Stimulated activated CD8-positive, alpha-beta memory T cell treated with anti-CD3 and anti-CD28 coated beads, Interleukin-7, amount 100 ng/mL, for 48 hours (primary cell): ENCODE measurements at places on chromosomes 6 and 20.

GRCh38 chr20:51371720-51372119, 170.8 kb downstream of the NFATC2 start:
- no peak for DNase-seq

DNA sequence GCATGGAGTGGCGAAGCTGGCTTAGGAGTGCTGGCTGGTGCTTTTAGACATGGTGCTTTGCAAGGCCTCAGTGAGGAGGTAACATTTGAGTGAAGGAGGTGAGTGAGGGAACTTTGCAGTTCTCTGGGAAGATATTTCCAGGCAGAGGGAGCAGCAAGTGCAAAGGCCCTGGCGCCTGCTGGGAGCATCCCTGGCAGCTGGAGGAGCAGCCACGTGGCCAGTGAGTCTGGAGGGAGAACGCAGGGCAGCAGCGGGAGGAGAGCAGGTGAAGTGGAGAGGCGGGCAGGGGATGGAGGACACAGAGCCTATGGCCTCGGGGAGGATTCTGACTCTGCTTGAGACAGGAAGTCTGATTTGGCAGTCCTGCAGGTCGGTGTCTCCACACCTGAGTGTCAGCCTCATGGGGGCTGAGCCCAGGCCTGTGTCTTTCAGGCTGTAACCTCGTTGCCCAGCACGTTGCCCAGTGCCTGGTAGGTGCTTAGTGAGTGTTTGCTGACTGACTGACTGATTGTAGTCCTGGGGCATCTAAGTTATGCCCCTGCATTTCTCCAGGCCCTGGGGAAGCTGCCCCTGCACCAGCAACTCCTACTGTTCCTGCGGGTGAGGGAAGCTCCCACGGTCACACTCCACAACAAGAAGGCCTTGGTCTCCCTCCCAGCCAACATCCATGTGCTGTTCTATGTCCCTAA, 11.0 kb upstream of the BPIFB4 start:
- no peak for DNase-seq

GRCh38 chr6:145009711-145010110, 724.6 kb downstream of the UTRN start:
- DNase-seq, result no peak

- no peak for DNase-seq
These were observed 191.5 kb upstream of the RSPO3 start for GRCh38 chr6:126926926-126927325.

DNA sequence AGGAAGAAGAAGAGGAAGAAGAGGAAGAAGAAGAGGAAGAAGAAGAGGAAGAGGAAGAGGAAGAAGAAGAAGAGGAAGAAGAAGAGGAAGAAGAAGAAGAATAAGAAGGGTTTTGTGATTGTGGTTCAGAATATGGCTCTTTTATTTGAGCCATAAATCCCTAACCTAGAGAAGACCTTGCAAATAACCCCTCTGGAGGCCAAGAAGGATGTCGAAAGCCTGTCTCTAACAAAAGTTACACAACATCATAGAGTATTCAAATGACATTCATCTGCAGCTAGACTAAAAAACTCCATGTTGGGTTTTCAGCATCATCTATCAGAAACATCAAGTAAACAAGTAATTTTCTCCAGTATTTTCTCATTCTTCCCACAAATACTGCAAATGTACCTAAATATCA, 100.9 kb downstream of the RNASET2 start:
- DNase-seq, result no peak

DNA sequence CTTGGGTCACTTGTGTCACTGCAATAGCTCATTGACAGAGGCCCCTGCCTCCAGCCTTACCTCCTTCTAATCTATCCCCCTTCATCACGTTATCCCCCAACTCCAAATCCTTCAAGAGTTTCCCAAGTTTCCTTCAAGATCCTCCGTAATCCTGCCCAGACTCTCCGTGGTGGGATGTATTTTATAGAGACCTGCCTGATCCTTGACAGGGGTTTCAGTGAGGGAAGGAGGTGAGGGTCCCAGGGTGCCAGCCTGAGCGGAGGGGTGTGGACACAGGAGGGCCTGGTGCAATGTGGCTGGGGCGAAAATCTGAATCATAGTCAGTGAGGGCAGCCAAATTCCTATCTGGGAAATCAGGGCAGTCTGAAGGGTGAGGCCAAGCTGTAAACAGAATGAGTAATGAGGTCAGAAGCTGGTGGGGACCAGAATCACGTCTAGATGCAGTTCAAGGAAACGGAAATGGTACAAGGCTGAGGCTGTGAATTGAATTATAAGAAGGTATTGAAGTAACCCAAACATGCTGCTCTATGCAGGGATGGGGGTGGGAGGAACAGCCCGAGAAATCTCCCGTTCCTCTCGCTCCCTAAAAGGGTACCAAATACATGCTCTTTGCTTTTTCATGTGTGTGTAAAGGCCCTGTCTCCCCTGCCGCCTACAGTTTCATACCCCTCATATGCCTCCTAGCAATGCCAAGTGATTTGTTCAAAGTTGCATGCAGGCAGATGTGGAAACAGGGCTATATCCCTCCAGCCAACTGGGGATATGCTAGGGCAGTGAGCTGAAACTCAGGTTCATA, 35.4 kb upstream of the PIM1 start:
- no peak for DNase-seq

GRCh38 chr20:23526850-23527249, 35.9 kb downstream of the CST8 start:
- no peak for DNase-seq

DNA sequence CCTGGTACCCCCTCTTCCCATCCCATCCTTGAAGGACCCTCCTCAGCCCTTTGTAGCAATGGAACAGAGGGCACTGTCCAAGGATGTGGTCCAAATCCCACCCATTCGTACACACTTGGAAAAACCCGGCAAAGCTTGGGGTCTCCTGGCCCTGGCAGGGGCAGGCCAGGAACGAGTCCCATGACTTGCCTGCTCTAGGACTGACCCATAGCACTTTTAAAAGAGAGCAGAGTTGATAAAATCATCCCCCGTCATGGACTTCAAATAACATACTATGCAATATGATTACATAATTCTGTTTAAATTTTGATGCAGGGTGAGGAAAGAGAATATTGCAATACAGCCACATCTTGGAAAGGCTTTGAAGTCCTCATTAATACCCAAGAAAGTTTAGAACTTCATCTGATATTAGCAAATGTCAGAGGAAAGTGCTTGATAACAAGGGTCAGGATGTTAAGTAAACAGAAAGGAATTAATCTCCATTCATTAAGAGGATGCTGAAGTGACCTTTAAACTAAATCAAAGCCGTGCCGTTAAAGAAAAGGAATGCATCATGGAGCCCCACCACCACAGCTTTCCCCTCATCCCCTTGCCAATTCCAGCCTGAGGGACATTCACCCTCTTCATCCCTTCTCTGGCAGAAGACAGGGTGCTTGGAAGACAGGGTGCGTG, 60.7 kb upstream of the NXT1 start:
- no peak for DNase-seq

GRCh38 chr20:43833511-43834395, 80.9 kb upstream of the TOX2 start:
- DNase-seq, result no peak

DNA sequence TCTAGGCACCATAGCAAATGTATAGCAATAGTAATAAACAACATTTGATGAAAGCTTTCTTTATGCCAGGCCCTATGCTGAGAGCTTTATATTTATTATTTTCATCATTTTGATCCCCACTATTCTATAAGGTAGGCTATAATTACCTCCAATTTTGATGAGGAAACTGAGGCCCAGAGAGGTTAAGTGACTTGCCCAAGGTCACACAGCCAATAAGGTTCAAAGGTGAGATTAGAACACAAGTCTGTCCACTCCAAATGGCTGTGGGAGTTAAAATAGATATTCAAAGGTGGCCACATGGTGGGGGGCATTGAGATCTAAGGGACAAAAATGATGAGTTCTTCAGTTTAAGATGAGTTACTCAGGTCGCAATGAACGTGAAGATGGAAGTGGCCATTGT, 269.9 kb downstream of the BMP7 start:
- no peak for DNase-seq

GRCh38 chr6:16243055-16243454, 4.7 kb downstream of the GMPR start:
- DNase-seq, result no peak

GRCh38 chr20:2004171-2004570, 10.3 kb upstream of the PDYN start:
- no peak for DNase-seq

DNA sequence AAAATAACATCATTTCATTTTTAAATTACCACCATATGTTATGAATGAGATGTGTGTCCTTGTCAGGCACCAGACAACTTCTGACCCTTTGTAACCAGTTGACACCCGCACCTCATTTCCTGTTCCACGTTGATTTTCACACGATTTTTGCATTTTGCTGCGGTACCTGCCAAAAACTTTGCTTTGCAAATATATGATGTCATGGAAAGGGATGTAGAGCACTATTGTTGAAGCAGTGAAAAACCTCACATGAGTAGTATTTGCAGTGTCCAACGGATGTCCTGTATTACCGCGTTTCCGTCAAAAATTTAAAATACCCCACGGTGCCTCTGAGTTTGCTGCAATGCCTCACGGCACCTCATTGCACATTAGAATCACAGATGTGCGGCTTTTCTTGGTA, 115.6 kb downstream of the MTHFD1L start:
- no peak for DNase-seq

- DNase-seq, result no peak
These were observed 176.6 kb upstream of the POU3F2 start for GRCh38 chr6:98657764-98658163.

DNA sequence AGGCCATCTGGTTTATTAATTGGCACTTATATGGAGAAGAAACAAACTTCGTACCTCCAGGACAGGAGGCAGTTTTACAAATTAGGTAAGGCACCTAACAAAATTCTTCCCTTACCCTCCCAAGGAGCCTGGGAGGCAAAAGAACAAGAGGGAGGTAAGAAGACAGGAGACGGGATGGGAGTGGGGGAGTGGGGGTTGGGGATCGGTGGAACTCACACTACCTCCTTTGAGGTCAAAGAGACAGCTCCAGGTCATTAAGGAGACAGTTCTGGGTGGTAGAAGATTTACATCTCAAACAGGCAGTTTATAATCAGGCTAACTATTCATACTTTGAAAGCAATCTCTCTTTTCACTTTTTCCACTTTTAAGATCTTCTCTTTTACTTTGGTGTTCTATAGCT, 112.3 kb upstream of the HDAC2 start:
- no peak for DNase-seq

DNA sequence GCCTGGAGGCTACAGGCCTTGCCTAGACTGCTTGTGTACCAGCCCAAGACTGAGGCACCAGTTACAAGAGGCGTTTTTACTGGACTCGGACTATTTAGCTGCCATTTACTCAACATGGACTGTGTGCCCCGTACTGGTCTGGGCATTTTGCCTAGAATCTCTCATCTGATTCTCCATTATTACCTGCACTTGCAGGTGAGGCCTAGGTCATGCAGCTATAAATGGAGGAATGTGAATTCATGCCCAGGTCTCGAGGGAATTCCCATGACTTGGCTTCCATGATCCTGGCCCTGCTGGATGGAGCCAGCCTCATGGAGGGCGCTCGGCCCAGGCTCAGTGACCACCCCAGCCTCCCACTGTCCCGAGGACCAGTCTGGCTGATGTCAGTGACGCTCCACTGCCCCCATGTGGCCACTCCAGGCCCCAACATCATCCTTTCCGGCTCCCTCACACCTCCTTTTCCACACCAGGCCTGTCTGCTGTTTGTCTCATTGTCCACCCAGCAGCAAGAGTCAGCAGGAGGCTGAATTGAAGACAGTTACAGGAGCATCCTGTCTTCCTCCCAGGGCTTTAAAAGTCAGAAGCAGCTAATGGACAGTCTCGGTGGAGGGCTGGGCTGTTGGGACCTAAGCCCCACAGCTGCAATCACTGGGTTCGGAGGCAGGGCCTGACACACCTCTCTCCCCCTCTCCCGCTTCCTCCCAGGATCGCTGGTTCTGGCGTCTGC, 8.7 kb downstream of the MMP24OS start:
- no peak for DNase-seq

GRCh38 chr6:39808964-39809363, 16.8 kb downstream of the DAAM2 start:
- DNase-seq, result no peak

GRCh38 chr6:144248476-144249301, 36.4 kb upstream of the UTRN start:
- no peak for DNase-seq

DNA sequence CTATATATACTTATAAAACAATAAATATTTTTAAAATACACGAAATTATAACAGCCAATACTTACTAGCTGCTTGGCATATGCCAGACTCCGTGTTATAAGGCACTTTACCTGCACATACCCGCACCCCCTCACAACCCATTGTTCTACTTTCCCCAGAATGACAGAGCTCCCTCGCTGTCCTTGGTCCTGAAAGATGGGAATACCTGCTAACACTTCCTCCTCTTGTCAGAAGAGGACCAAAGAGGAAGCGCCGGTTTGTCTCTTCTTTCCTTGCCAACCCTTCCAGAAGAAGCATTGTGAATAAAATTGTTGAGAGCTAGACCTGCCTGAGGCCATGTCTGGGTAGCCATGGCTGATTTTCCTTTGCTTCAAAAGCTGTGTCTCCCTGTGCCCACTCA, 149.3 kb downstream of the PTPRT start:
- no peak for DNase-seq

- DNase-seq, result no peak
These were observed 412.0 kb upstream of the NOX3 start for GRCh38 chr6:155867682-155868081.

DNA sequence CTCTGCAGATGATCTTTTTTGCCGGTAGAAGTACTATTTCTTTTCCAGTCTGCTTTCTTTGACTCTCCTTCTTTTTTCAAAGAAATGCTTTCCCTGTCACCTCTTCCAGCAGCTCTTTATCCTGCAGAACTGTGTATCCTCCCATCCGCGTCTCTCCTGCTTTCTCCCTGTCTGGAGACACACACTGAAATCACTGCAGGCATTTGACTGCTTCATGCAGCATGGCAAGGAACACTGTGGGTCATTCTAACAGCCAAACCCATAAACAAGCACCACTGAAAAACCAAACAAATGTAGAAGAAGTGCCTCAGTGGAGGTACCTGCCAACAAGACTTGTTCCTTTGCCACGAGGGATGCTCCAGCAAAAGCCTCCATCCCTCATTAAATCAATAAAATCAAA, 403.7 kb upstream of the CITED2 start:
- no peak for DNase-seq

DNA sequence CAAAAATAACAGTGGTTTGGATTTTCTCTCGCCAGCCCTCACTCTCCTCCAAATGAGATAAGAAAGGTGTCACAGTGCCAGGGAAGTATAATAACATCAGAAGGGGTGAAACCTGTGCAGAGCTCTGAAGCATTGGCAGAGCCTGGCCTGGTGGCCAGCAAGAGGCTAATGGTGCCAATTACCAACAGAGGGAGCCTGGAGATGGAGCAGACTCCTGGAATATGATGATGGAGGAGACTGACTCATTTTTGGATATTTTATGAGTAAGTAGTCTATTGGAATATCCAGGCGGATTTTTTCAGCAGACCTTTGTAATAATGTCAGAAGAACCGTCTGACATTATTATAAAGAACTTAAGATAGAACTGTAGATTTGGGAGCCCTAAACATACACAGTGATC, 442.6 kb upstream of the MARCKS start:
- no peak for DNase-seq

DNA sequence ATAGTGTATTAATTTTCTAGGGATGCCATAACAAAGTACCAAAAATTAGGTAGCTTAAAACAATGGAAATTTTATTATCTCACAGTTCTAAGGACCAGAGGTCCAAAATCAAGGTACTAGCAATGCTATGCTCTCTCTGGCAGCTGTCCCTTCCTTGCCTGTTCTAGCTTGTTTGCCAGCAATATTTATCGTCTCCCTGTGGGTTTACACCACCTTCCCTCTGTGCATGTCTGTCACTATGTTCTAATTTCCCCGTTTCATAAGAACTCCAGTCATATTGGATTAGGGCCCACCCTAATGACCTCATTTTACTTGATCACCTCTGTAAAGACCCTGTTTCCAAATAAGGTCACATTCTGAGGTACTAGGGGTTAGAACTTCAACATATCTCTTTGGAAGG, 217.2 kb downstream of the IBTK start:
- DNase-seq, result no peak
